ENCODE measurements at places on chromosomes 5 and 9.
A peak's percentile ranks its signal among the peaks of the same experiment; 100 is the strongest.

- DNase-seq = no peak
These were observed 16.6 kb downstream of the FLT4 start for GRCh38 chr5:180632768-180633167.

GRCh38 chr5:944992-945685 is 52.5 kb downstream of the TRIP13 start:
- peak; percentile 36 for DNase-seq

- peak; percentile 11 for DNase-seq
These were observed 93.0 kb downstream of the SUSD1 start for GRCh38 chr9:112081918-112082729.

DNA sequence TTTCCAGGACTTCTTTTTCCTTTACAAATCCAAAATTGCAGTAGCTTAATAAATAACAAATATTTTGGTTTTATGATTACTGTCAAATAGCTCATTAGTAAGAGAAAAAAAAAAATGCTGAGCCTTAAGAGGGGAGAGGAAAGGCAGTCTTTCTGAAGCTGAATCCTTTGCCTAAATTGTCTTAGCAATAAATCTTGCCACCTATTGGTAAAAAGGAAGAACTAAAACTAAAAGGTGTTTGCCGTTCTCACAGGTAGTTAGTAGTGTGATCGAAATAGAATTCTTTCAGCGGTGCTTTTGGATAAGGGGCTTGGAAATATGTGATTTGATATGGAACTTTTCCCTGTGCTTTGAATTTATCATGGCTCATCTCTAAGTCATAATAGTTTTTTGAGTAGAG is 31.2 kb downstream of the PIK3R1 start:
- no peak for DNase-seq

- peak; percentile 92 for DNase-seq
These were observed 3.8 kb downstream of the IER5L start for GRCh38 chr9:129174102-129174723.

GRCh38 chr9:115034801-115035200 is 83.2 kb downstream of the TNC start:
- no peak for DNase-seq

GRCh38 chr5:55232271-55232984 is 980 bp downstream of the CCNO start:
- DNase-seq = peak; percentile 71

Measured in ecto neural progenitor cell (in vitro differentiated cells).